Effector memory CD4-positive, alpha-beta T cell (primary cell): ENCODE measurements at places on chromosomes 3 and 15.

DNA sequence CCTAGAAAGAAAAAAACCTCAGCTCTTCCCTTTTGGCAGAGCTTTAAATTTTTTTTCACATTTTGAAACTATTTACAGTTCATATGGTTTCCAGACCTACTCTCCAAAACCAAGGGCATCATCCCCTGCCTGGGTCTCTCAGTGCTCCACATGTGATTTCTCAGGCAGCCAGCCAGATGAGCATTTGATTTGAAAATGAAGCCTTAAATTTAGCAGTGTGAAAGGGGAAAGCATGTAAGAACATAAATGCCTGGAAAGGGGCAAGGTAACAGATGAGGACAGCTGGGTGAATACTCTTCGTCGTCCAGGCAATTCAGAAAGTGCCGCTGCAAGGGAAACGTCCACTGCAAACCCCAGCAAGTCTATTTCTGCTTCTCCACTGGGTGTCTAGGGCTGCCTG, 94.8 kb downstream of the ATP8B4 start:
- no peak for DNase-seq

- DNase-seq = no peak
Observed at GRCh38 chr15:86155551-86155950, 75.9 kb downstream of the AGBL1 start.

DNA sequence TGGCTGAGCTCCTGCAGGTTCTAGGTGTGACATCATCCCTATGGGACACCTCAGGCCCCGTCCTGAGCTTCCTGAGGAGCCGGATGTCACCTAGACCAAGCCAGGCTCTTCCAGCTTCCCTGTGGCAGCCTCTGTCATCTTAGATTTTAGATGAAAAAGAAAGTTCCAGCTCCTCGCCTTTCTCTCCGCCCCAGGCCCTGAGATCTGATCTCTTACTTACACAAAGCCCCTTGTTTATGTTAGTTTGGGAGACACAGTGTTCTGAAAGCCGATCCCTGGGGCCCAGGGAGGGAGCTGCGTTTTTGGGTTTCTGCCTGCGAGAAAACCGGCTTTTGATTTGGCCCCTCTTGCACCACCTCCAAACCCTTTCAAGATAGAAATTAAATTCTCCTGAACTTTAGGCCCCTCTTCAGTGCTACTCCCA, 40.2 kb upstream of the FAM107A start:
- no peak for DNase-seq

GRCh38 chr15:55118344-55118870, 78.3 kb downstream of the RSL24D1 start:
- DNase-seq = no peak

- no peak for DNase-seq
Observed at GRCh38 chr3:114120211-114120610, 58.6 kb downstream of the DRD3 start.

DNA sequence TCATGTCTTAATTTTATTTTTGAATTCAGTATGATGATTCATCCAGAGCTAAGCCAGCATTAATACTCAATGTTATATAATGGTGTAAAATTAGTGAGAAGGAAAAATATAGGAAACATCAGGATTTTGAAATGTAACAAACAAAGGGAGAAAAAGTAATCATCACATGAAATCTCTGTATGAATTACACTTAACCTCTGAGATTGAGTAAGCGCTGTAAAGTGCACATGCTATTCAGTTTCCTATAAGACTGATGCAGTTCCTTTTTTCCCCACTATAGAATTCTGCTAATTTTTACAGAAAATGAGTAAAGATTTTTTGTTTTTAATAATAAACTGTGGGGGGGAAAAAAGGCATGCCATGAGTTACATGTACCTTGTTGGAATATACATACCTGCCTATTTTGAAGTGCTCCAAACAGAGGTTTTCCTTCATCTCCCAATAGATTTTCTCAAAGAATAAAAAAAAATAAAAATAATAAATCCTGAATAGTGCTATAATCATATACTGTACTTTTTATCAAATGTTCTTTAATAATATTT, 64.0 kb upstream of the TTBK2 start:
- no peak for DNase-seq

DNA sequence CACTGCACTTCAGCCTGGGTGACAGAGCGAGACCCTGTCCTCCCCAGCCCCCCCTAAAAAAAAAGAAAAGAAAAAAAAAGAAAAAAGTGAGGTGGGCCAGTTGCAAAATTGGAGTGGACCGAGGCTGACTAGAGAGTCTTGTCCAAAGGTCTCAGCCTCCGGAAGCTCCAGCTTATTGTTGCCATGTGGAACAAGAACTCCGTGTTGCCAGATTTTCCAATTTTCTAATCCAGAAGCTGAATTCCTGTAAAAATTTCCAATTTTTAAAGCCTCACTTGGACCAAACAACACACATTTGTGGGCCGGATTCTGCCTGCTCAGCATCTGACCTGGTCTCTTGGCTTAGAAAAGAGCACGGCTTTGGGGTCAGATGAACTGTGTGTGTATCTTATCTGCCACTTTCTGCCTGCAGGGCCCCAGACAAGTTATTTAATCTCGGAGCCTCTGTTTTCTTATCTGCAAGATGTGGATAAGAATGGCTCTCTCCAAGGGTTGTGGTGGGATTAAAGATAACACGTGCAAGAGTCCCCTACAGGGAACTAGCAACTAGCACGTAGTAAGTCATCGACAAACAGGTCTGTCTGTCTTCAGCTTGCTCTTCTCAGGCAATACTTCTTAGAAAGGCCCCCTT, 73.7 kb upstream of the TLE3 start:
- no peak for DNase-seq
